Heart right ventricle (tissue), 16 donors: ENCODE measurements at places on chromosomes 12 and 14. TPM values are rescaled to one million over a fixed set of nuclear protein-coding genes. Genes with fewer than 3 reads are reported as not detected.

ESPL1 gene
- 0.29 TPM for polyA plus RNA-seq

PTPRR gene
- 0.62 TPM for polyA plus RNA-seq

- H3K36me3 ChIP-seq, result peaks cover 1% of the 10 kb centered on the region
- peaks cover 11% of the 10 kb centered on the region for H3K27me3 ChIP-seq
- no peak overlapping the region for H3K27ac ChIP-seq
These were observed 6.5 kb downstream of the NFE2 start for GRCh38 chr12:54294152-54294952.

DNA sequence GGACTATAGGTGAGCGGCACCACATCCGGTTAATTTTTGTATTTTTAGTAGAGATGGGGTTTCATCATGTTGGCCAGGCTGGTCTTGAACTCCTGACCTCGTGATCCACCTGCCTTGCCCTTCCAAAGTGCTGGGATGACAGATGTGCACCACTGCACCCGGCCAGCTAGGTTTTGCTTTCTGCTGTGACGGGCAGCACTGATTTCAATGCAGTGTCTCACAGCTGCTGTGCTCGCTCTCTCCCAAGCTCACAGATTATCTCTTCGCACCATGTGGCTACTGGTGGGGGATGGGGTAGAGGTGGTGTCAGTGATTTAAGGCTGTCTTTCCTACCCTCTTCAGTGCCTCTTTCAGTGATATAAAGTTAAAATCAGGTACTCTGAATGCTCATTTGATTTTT is 909.1 kb downstream of the TRHDE start:
- no peaks in the 10 kb centered on the region for H3K4me1 ChIP-seq
- H3K4me3 ChIP-seq, result no peak overlapping the region
- no peaks in the 10 kb centered on the region for H3K27me3 ChIP-seq
- H3K36me3 ChIP-seq, result no peaks in the 10 kb centered on the region

- no peaks in the 10 kb centered on the region for H3K36me3 ChIP-seq
- H3K4me1 ChIP-seq, result no peaks in the 10 kb centered on the region
- no peak overlapping the region for H3K4me3 ChIP-seq
- H3K27ac ChIP-seq, result no peak overlapping the region
These were observed 18.3 kb downstream of the SLC17A8 start for GRCh38 chr12:100375038-100375735.
